ENCODE measurements at places on chromosomes 16 and 17.
A peak's percentile ranks its signal among the peaks of the same experiment; 100 is the strongest.

DNA sequence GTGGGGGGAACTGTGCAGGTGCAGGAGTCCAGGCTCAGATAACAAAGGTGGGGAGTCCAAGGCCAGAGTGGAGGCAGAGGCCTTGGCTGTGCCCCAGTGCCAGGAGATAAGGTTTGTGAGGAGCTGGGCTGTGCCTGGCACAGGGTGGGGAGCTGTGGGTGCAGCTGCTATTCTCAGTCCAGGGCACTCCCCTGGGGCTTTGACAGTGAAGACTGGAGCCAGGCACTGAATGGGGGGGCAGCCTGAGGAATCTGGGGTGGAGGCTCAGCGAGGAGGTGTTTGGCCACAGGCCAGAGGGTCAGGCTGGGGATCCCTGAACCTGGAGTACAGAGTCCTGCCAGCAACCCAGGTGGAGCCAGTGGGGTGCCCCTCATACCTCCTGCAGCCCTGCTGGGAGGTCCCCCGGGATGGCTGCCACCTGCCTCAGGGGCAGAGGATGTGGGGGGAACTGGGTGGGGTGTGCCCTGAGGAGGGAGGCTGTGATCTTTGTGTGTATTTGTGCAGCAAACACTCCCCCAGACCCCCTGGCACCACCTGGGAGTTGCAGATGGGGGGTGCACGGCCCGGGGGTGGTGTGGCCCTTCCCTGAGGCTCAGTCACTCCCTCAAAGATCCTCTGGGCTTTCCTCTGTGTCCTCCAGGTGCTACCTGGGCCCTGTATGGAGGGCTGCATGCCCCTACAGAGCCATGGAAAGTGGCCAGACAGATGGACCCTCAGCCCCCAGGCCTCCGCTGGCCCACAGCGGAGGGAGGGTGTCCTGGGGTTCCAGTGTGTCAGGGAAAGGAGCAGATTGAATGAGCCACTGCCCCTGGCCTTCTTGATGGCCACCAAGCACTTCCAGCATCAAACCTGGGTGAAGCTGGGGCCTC lies 44.5 kb upstream of the SMPD3 start:
- DNase-seq = no peak

GRCh38 chr17:18854956-18855355 lies 3.0 kb upstream of the PRPSAP2 start:
- no peak for DNase-seq

- DNase-seq = no peak
These were observed 30.3 kb upstream of the PHOSPHO1 start for GRCh38 chr17:49260817-49261291.

GRCh38 chr16:84652566-84652965 lies 4.3 kb downstream of the KLHL36 start:
- DNase-seq = no peak

DNA sequence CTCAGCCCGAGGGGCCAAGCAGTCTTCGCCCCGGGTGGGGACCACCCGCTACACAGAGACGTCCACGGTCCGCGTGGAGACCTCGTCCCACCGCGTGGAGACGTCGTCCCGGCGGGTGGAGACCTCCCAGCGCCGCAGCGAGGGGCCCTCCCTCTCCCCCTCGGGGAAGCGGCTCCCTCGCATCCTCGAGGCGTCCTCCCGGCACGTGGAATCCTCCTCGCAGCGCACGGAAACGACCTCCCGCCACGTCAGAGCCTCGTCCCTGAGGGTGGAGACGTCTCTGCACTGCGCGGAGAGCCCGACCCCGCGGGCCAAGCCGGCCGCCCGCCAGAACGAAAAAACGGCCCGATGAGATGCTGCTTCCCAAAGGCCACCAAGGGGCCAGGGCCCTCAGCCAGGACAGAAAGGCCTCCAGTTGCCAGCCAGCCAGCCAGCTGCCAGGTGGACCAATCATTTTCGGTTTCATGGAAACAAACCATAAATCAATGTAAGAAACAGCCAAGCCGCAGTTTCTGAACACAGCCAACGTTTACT lies 424 bp downstream of the C17orf100 start:
- DNase-seq = peak; percentile 39

GRCh38 chr17:72498364-72499210 lies 377.8 kb downstream of the SOX9 start:
- no peak for DNase-seq

DNA sequence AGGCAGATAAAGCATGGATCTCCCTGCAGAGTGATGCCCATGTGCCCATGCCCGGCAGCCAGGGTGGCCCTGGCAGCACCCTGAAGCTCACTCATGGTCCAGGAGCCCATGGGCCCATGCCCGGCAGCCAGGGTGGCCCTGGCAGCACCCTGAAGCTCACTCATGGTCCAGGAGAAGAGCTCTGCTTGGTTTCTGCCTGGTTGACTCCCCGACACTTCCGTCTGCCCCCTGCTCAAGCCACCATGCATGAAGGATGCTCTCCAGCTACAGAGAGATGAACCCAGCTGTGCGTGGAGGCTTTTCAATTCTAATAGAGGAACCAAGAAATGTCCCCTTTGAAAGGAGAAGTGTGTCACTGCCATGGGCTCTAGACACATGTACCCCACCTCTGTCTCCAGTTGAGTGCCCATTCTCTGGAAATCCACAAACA lies 8.7 kb downstream of the CCL17 start:
- DNase-seq = no peak

DNA sequence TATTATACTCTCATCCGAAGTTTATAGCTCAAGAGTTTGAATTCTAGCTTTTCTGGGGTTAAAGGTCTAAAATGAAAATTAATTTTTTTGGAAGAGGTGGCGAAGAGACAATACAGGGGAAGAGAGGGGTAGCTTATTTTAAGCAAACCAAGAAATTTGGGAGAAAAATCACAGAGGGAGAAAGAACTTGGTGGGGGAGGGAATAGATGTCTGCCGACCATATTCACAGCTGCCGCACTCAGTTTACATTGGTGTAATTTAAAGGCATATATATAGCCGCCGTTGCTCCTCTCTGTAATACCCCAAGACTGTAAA lies 6.5 kb upstream of the ZFHX3 start:
- DNase-seq = no peak

DNA sequence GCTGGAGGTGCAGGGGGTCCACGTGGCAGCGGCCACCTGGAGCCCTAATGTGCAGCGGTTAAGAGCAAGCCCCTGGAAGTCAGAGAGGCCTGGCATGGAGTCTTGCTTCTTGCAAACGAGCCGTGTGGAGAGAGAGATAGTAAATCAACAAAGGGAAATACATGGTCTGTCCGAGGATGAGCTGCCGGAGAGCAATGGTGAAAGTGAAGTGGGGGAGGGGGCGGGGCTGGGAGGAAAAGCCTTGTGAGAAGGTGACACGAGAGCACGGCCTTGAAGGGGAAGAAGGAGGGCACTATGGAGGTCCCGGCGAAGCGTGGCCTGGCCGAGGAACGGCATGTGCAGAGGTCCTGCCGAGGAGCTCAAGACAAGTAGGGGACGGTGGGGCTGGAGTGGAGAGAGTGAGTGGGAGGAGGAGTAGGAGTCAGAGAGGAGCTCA lies 6.0 kb upstream of the SERPINF1 start:
- no peak for DNase-seq

DNA sequence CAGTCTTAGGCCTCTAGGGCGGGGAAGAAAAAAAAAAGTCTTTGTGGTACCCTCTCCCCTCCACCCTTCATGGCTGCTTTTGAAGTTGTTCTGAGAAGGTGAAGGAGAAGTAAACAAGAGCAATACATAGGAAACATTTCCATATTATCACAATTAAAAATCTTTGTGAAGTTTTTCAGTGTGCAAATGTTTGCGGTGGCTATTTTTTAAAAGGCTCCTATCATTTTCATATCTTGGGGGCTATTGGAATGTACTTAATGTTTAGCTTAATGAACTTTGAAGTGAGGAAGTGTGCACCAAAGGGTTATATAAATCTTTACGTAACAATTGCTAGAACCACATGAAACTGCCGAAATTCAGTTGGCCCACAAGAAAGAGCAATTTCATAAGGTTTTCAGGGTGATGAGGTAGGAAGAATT lies 7.6 kb downstream of the NOL11 start:
- DNase-seq = no peak

DNA sequence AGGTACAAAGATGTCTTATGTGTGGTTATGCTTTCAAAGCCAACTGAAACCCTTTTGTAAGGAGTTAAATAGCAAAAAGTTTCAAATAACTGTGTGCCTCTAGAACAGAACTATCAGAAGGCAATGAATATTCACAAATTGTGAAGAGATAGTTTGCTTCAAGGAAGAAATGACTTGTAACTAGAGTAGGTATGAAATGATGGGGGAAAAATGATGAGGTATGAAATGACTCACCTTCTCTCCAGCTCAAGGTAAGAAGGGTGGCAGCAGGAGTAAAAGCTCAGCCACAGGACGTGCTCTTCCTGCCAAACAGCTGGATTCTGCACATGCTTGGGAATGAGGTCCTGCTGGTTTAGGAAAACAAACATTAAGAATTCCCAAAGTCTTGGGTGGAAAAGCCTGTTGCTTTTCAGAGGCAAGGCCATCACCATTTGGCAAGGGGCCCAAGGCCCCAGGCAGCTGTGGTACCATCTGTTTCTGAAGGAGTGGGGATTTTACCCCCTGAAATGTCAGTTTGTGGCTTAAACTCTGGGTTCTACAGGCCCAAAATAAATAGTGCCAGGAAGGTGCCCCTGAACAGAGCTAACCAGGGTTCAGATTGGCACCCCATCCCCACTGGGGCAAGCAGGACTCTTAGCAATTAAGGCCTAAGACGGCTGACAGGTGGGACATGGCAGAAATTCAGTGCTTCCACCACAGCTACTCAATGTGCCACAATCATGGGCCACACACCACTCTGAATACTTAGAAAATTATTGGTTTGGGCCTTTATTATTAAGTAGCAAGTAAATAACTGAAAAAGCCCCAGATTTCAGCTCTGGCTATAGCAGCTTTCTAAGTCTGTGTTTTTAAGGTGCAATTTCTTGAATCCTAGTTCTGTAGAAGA lies 13.3 kb downstream of the HERPUD1 start:
- peak; percentile 44 for DNase-seq

- DNase-seq = no peak
These were observed 1.6 kb upstream of the DUSP14 start for GRCh38 chr17:37488009-37488604.

DNA sequence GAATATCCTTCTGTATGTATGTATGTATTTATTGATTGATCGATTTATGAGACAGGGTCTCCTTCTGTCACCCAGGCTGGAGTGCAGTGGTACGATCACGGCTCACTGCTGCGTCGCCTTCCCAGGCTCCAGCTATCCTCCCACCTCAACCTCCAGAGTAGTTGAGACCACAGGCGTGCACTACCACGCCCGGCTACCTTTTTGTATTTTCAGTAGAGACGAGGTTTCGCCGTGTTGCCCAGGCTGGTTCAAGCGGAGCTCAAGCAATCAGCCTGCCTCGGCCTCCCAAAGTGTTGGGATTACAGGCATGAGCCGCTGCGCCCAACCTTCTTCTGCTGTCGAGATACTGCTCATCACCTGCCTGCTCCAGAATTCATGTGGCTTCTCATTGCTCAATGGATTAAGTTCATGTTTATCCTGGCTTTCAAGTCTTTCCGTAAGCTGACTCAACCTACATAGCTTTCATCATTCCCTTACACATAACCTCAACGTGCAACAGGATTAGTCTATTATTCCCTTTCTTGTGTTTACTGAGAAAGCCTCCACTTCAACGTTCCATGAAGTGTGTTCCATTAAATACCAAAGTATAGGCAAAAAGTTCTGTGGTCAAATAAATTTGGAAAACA lies 13.6 kb downstream of the TAC4 start:
- DNase-seq = no peak

DNA sequence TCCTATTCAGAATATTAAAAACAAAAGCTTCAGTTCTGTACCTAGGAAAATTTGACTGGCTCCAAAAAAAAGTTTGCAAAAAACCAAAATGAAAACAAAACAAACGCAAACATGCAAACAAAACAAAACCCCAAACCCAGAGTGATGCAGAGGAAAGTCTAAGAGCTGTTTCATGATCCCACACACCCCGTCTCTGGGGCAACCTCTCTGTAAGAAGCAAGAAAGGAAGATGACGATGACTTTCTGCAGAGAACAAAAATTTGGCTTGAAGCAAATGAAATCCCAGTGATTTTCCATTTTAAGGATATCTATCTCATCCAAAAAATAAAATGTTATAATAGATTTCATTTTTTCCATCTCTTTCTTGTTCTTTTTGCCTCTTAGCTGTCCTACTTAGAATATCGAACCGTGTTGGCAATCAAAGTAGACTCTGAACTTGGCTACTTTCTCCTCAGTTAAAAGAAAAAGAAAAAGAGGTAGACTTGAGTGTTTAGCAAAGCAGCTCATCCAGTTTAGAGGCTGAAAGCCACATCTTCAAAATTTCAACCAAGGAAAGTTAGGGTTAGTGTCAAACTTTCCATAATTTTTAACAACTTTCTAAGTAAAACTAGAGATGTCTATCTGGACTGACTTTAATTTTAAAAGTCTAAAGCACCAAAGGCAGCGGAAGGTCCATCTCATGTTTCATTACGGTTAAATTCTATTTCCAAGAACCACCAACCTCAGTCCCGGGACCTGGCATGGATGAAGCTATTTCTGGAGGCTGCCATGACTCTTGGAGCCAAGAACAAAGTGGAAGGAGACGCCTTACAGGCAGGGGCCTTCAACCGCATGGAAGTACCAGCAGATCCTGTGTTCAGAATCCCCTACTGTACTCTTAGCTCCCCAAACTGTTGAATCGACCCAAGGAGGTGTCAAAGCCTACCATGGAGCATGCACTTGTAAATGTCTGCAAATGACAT lies 180.8 kb downstream of the XYLT1 start:
- no peak for DNase-seq

- DNase-seq = no peak
These were observed 31.3 kb upstream of the RASL10B start for GRCh38 chr17:35700150-35700549.

DNA sequence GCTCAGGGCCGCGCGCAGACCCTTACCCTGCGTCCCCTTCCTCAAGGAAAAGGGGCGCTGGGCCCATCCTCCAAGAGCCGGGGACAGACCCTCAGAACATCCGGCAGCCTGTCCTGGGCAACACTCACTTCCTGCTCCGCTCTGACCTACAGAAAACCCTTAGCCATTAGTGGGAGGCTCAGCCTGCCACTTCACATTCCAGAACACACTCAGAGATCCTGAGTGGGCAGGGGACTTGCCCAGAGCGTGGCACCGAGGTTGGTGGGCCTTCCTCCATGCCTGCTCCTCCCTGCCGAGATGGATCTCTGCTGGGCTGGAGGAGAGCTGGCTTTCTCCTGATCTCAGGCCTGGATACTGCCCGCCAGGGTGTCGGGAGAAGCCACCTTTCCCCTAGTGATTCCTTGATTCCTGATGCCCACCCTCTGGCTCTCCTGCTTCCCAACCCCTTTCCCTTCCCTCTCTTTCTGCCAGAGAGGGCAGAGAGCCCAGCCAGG lies 1.5 kb downstream of the SCARF1 start:
- no peak for DNase-seq

DNA sequence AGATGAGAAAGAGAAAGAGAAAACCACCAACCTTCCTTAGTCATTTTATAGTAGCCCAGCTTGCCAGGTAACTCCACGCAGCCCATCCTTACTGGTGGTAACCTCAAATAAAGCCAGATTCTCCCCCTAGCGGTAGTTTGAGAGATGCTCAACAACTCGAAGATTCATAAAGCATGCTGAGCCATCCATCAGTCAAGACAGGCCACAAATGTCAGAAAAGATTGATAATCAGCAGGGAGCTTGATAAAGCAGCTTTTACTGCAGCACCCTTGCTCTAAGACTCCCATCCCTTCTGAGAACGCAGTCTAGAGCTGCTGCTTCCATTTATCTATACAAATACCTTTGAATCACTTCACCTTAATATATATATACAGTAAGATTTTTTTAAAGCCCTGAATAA lies 451.5 kb upstream of the HSBP1 start:
- no peak for DNase-seq

All from stimulated activated CD4-positive, alpha-beta T cell treated with anti-CD3 and anti-CD28 coated beads, Interleukin-2, amount 100 ng/mL, for 24 hours (primary cell).